ENCODE measurements at places on chromosomes 13 and 19.

DNA sequence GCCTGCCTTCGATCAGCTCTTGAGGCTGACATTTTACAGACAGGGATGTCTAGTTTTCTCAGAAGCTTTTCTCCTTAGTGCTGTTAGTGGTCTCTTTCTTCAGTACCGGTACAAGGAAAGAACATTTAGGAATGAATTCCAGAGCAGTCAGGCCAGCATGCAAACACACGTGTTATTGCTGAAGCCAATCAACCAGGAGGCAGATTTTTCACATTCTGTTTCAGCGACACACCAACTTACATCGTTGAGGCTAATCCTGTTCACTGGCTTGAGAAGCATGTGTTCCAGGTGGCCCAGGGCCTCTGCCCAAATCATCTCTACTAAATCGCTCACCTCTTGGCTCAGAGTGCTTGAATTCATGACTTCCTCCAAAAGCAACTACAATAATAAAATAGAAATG, 19.2 kb downstream of the PARP4 start:
- DNase-seq = no peak

GRCh38 chr19:35888398-35888797, 11.9 kb downstream of the NFKBID start:
- no peak for DNase-seq

DNA sequence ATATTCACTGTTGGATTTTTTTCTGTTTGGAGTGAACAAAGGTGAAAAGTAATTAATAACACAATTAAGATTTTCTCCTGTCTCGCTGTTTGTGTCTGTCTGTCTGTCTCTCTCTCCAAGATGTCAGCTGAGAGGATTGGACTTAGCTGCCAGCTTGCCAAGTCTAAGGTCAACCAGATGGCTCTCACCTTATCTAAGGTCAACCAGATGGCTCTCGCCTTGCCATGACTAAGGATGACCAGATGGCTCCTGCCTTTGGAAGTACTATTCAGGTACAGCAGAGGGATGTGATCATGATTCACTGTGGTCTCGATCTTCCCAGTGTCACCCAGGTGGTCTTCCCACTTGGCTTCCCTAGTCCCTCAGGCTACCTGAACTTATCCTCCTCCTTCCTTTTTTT, 1436.4 kb downstream of the UQCRFS1 start:
- no peak for DNase-seq

DNA sequence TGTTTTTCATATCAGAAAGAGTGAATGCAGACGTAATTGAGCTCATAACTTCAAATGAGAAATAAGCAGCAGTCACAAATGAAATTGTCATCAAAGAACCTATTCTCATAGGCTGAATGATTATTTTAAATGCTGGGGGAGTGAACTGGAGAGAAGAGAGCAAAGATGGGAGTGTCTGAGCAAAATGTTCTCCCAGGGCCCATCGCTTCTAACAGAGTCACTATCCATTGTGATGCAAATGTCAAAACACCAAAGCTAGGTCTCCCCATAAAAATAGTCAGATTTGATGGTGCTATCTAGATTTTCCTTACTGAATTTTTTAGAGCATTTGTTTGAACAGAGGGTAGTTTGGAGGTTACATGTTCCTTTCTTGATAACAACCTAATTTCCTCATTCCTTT, 278.7 kb downstream of the PCDH9 start:
- no peak for DNase-seq

GRCh38 chr19:48530066-48530720, 18.6 kb upstream of the LMTK3 start:
- no peak for DNase-seq

- DNase-seq = no peak
These were observed 5.3 kb downstream of the TMPRSS9 start for GRCh38 chr19:2365201-2365970.

- peak; percentile 63 for DNase-seq
These were observed 21.4 kb upstream of the MICU2 start for GRCh38 chr13:21625366-21625765.

DNA sequence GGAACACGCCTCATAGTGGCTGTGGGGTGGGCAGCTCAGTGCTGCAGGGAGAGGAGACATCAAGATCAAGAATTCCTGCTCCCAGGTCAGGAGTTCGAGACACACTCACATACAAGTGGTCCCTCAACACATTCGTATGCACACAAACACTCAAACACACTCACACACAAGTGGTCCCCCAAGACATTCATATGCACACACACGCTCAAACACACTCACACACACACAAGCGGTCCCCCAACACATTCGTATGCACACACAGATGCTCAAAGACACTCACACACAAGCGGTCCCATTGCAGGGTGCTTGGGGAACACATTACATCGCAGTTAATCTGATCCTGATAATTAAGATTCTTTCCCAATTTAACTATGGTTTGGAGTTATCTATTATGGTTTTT, 28.2 kb downstream of the FCGBP start:
- no peak for DNase-seq

DNA sequence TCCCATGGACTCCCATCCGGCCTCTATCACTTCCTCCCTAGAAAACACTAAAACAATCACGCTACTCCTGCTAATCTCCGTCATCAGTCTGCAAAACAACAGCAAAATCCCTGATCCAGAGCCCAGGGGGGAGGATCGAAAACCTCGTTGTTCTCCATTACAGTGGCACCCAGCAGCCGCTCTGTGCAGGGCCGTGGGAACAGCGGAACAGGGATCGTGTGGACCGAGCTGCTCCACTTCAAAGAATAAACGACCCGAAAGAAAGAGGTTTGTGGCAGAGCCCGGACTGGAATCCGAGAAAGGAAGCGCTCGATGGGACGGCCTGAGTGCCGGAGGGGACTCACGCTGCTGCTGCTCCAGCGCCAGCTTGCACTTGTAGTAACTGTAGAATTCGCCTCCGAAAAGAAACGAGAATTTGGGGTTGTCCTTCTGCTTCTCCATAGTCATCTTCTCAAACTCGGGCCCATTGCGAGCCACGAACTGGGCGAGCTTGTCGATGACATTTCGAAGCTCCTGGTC, 652 bp downstream of the CHERP start:
- DNase-seq = no peak

GRCh38 chr13:37211487-37211886, 106.0 kb upstream of the CSNK1A1L start:
- no peak for DNase-seq
